ENCODE measurements at places on chromosomes 7 and 10.

DNA sequence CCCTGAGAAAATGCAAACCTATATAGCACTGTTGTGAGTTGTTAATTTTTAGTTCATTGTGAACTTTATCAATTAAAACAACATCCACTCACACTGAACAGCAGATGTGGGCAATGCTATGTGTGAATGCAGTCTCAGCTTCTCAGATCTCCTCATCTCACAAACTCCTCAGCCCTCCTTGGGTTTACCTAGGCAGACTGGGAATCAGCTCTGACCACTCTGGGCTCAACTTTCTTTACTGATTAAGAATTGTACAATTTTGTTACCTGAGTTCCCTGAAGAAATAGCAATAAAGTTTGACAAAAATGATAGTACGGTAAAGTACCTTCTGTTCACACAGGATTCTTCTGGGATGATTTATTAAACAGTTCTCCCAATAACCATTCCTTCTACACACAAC is 124.0 kb downstream of the SRPK2 start:
- DNase-seq, result no peak

- DNase-seq, result no peak
Measured at GRCh38 chr10:131882151-131882550, 18.7 kb upstream of the PPP2R2D start.

GRCh38 chr10:78726171-78726570 is 342.6 kb upstream of the ZMIZ1 start:
- DNase-seq, result no peak

DNA sequence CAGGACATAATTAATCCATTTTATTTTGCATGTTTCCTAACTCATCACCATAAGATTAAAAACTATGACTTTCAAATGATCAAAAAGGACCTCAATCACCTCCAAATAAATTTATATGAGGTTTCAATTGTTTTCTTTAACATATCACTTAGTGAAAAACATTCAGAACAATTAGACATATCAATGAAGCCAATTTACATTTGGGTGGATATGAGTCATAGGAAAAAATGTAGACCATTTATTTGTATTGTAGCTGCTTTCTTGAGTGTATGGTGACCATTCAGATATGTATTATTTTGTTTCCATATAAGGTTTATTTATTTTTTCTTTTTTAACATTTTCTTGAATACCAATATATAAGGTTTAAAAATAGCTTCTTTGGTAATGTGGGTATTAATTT is 13.3 kb upstream of the EXOC6 start:
- no peak for DNase-seq

- DNase-seq, result no peak
Measured at GRCh38 chr10:120891365-120891764, 40.2 kb downstream of the WDR11 start.

GRCh38 chr7:46859963-46860475 is 721.9 kb downstream of the TNS3 start:
- DNase-seq, result no peak
